ENCODE measurements at places on chromosomes 11 and 22. TPM values are rescaled to one million over a fixed set of nuclear protein-coding genes. Genes with fewer than 3 reads are reported as not detected.

VPREB1 gene
- total RNA-seq, result not detected

TMPRSS6 gene
- total RNA-seq, result not detected

KCNJ1 gene
- total RNA-seq, result not detected

RIMBP3B gene
- 0.32 TPM for total RNA-seq

GLYATL2 gene
- total RNA-seq, result 0.97 TPM

CDC42EP2 gene
- 21.3 TPM for total RNA-seq

HTR3A gene
- total RNA-seq, result not detected

CLTCL1 gene
- total RNA-seq, result 16.4 TPM

KCNQ1 gene
- total RNA-seq, result not detected

MYO18B gene
- under 0.01 TPM for total RNA-seq

APOL5 gene
- not detected for total RNA-seq

CXCR5 gene
- total RNA-seq, result not detected

OVCH2 gene
- 0.64 TPM for total RNA-seq

SLCO2B1 gene
- under 0.01 TPM for total RNA-seq

TREH gene
- not detected for total RNA-seq

MPZL3 gene
- 0.32 TPM for total RNA-seq

DPP3 gene
- total RNA-seq, result 70.4 TPM

PGR gene
- 4.5 TPM for total RNA-seq

APOA5 gene
- total RNA-seq, result not detected

RASD2 gene
- not detected for total RNA-seq

CHRM1 gene
- total RNA-seq, result not detected

ART1 gene
- not detected for total RNA-seq

FGF3 gene
- total RNA-seq, result not detected

THRSP gene
- total RNA-seq, result not detected

MRGPRX3 gene
- total RNA-seq, result not detected

MORC2 gene
- total RNA-seq, result 13.2 TPM

ANO3 gene
- total RNA-seq, result under 0.01 TPM

TSPAN32 gene
- total RNA-seq, result 0.43 TPM

KRTAP5-2 gene
- not detected for total RNA-seq

MMP8 gene
- under 0.01 TPM for total RNA-seq

C11orf21 gene
- total RNA-seq, result not detected

OR2AT4 gene
- not detected for total RNA-seq

TCN1 gene
- total RNA-seq, result not detected

OR4D6 gene
- total RNA-seq, result not detected

SYNGR1 gene
- total RNA-seq, result 8.6 TPM

SHANK3 gene
- total RNA-seq, result 0.86 TPM

CRYBB3 gene
- not detected for total RNA-seq

LRRC74B gene
- total RNA-seq, result not detected

AP5B1 gene
- 13.8 TPM for total RNA-seq

Measured in fibroblast of villous mesenchyme (primary cell).